Putamen (tissue), 1 donor: ENCODE measurements at places on chromosomes 13 and 19.

GRCh38 chr13:62292714-62293480 is 877.2 kb upstream of the PCDH20 start:
- DNase-seq, result no peak

DNA sequence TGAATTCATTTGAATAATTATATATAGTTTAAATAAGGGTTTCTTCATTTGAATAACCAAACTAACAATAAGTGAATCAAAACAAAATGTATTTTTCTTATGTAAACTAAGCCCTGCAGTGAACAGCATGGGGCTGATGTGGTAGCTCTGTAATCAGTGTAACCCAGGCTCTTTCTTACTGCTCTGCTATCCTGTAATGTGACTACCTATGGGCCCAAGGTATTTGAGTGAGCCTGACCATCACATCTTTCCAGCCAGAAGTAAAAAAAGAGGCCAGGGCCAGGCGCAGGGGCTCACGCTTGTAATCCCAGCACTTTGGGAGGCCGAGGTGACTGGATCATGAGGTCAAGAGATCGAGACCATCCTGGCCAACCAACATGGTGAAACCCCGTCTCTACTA is 494.6 kb downstream of the DCT start:
- DNase-seq, result no peak

GRCh38 chr19:5961969-5962945 is 15.7 kb downstream of the RANBP3 start:
- no peak for DNase-seq

- DNase-seq, result no peak
Measured at GRCh38 chr19:50573741-50574461, 5.7 kb upstream of the LRRC4B start.

DNA sequence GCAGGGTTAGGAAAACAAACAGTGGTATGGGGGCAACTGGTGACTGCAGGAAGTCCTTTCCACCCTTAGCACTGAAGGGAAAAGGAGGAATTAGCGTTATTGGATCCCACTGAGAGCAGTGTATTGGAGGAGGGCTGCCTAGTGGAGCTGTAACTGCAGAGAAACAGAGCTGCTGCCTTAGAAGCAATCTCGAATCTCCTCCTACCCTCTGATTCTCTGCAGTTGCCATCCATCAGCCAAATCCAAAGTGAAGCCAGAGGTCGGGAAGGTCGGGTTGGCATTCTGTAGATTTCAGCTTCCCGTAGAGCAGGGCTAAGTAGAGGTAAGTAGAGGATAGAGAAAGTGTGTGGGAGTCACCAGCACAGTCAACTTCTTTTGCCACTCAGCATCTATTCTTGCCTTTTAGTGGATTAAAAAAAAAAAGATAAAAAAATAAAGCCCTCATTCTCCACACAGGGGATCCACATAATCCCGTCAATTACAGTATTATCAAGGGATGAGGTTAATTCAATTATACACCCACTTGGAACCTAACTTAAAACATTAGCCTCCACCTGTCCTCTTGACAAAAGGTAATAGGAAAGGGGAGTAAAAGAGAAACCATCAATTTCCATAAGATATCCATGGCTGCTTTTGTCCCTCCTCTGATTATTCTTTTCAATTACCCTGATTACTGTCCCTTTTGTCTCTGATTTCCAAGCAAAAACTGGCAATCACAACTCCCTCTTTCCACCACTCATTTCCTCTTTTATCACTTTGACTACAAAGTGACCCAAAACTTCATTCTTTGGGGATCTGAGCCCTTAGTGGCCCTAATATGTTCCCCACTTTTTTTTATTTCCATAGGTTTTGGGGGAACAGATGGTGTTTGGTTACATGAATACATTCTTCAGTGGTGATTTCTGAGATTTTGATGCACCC is 234.7 kb downstream of the RBM26 start:
- DNase-seq, result no peak

DNA sequence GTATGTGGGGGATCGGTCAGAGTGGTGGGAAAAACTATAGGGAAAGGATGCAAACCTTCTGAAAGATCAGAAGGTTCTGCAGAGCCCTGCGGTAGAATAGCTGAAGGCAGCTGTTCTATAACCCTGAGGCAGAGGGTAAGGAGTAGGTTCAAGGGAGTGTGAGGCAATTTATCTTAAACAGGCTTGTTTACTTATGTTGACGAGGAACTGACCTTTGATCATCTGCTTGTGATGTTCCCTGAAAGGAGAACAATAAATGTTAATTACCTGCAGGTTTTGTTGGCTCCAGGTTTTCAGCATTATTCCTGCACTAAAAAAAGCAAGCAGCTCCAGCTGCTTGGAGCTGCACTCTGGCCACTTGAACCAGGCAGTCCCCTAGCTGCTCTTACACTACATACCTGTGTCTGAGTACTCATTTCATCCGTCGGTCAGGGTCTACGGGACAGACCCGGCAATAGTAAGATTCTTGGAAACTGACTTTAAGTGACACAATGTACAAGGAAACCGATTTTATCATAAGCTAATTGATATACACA is 202.1 kb downstream of the TBC1D4 start:
- no peak for DNase-seq

- no peak for DNase-seq
Measured at GRCh38 chr13:30729801-30730200, 5.5 kb upstream of the ALOX5AP start.

DNA sequence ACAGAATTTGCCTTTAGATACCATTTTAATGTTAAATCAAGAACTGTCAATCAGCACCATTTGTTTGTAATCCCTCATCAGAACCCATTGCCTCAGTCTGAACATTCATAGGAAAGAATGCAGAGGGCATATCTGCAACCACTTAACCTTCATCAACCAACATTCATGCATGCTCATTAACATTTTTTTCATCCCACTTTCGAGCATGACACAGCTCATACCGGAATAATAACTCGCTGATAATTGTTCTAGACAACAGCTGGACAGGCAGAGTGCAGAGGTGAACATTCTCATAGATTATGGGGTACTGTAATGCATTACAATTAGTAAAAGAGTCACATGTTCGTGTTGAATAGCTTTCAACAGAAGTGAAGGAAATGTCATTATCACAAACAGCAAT is 216.8 kb downstream of the DIAPH3 start:
- no peak for DNase-seq

DNA sequence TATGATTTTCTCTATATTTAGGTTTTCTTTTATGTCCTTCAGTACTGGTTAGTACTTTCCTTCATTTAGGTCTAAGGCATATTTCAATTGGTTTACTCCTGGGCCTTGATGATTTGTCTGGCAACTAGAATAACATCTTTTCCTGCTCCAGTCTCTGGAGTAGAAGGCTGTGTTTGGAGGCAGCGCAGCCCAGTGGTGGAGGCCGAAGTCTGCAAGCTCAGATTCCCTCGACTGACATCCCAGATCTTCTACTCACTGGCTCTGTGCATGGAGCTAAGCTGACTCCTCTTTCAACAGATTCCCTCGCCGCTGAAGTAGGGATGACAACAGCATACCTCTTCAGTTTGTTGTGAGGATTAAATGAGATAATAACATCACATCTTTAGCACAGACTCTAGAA is 141.0 kb downstream of the RAP2A start:
- DNase-seq, result no peak

DNA sequence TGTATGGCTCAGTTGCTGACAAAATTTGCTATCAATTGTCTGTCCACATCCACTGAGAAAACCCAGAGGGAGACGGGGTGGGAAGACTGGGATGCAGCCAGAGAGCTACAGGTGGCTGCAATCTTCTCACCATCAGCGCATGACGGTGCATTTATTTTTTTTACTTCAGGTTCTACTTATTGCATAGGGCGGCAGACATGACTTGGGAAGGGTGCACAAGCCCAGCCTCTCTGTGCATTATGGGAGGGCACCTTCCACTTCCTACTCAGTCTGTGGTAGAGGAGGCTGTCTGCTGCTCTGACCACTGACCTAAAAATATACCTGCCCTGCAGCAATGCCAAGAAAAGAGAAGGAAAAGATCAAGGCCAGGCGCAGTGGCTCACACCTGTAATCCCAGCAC is 73.1 kb downstream of the ABCC4 start:
- no peak for DNase-seq

- DNase-seq, result no peak
Measured at GRCh38 chr13:104286566-104287290, 1220.5 kb upstream of the SLC10A2 start.

- DNase-seq, result no peak
Measured at GRCh38 chr13:24232037-24232436, 71.5 kb downstream of the SPATA13 start.

- no peak for DNase-seq
Measured at GRCh38 chr13:23985839-23986238, 88.5 kb upstream of the C1QTNF9B start.

- no peak for DNase-seq
Measured at GRCh38 chr13:48615049-48615448, 38.7 kb upstream of the CYSLTR2 start.

DNA sequence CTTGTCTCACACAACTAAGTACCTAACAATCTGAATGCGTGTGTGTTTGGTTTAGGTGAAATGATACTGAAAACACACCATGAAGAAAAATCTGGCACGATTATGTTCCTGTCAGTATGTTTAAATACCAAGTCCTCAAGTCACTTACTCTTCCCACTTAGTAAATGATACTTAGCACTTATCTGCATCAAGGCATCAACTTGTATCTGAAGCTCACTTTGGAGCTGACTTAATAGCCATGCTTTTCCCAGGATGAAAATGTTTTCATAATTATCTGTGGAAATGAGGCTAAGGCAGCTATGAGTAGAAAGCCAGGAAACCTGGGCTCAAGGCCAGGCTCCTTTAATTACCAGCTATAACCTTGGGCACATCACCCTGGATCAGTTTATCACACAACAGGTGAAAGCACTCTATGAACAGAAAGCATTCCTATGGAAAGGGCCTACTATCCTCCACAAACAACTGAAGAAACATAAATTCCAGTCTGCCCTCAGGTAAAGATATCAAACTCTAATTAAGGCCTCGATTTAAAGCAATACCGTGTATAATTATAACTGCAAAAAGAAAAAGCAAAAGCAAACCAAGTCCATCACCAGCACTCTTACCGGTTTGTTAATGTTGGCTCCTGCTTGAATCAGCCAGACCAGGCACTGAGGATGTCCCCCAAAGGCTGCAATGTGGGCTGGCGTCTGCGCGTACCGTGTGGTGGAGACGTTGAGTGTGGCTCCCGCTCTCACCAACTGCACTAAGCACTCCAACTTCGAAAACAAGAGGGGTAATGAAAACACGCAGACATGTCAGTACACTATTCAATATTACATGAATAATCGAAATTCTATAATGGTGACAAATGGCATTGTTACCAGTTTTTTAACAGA is 4.6 kb downstream of the ANKRD10 start:
- DNase-seq, result no peak

DNA sequence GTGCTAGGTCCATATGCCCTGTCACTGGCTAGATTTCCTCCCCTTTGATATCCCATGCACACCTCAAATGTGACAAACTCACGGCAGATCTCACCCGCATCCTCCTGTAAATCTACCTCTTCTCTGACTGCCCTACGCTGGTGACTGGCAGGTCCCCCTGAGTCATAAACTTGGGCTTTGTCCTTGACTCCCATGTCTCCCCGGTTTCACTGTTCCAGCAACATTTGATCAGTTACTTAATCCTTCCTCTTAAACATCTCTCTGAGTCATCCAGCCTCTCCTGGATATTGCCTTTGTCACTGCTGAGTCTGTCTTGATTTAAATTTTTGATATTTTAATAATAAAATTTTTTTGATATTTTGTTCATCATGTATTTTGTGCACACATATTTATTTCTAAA is 26.5 kb downstream of the FAM216B start:
- DNase-seq, result no peak

DNA sequence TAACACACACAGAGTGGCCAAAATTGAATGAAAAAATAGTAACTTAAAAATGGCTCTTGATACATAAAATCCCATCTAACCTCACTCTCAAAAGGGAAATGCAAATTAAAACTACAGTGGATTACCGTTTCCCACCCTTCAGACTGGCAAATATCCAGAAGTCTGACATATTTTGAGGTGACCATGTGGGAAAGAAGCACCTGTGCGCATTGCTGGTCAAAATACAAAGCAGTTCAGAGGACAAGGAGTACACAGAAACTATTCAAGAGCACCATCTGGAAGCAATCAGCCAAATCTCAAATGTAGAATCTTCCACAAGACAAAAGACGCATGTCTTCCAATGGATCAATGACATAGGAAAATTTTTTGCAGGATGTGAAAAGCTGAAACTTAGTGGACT is 23.2 kb downstream of the NALCN start:
- DNase-seq, result no peak

GRCh38 chr19:4831304-4831978 is at the start of gene TICAM1:
TSS of gene TICAM1 (minus strand) at chr19:4831712. CDS start at chr19:4818377, 13,335 bp downstream.
- DNase-seq, result no peak

DNA sequence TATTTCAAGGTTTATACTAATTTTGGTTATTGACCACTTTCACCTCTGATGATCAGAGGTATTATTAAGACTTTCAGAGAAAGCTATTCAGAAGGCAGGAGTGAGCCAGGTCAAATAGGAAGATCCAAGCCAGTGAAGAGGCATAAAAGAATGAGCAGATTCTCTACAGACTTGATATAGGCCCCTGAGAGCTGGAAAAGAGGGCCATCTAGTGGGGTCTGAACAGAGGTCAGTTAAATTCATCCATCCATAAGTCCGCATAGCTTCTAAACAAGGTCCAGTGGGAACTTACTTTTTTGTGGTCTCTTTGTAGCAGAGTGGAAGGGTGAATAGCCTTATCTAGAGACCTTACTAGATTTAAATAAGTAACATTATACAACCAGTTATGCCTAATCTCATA is 126.6 kb upstream of the UFM1 start:
- no peak for DNase-seq

DNA sequence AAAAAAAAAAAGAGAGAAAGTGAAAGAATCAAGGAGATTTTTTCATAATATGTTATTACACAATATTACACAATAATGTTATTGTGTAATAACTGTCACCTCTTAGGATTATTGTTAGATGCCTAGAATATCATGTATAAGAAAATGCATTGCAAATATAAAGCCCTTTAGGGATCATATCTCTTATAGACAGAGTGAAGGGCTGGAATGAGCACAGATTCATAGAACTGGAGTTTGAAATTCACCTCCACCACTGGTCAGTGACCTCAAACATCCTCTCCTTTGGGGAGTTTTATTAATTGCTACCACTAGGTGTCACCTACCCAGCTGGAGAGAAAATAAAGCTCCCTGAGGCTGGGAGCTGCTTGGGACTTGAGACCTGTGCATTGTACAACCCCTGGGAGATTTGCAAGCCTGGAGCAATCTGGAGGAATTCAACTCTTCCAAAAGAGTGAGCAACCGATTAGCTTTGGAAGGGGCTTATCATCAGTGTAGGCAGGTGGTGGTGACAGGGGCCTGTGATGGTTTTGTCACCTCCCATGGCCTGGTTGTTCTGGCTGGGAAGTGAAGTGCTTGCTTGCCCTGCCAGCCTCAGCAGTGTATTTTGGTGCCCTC is 30.3 kb upstream of the FRY start:
- no peak for DNase-seq

GRCh38 chr13:35191883-35192282 is 249.8 kb downstream of the NBEA start:
- DNase-seq, result no peak

GRCh38 chr19:51803967-51804366 is 9.0 kb downstream of the FPR3 start:
- peak; percentile 15 for DNase-seq
